ENCODE measurements at places on chromosomes 6 and 20.

- DNase-seq, result no peak
These were observed 7.2 kb downstream of the SAMD3 start for GRCh38 chr6:130215526-130215925.

GRCh38 chr6:106702046-106702445, 72.7 kb downstream of the QRSL1 start:
- no peak for DNase-seq

GRCh38 chr6:163151212-163151611, 263.3 kb upstream of the QKI start:
- no peak for DNase-seq

DNA sequence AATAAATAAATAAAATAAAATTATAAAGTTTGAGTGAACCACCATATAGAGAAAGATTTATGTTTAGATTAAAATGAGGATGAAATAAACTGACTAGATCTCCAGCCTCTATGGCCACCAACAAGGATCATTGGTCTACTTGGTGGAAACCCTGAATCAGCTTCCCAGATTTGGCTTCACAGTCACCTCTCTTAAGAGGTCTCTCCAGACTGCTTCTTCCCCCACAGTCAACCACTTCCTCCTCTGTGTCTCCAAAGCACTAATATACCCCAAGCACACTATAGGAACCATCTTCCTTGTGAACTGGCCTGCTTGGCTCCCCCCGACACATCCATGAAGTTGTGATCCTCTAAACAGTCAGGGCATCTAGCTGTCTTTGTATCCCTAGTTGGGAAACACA, 529.6 kb upstream of the RNF217 start:
- no peak for DNase-seq

GRCh38 chr6:15230827-15231226, 15.0 kb upstream of the JARID2 start:
- DNase-seq, result no peak

DNA sequence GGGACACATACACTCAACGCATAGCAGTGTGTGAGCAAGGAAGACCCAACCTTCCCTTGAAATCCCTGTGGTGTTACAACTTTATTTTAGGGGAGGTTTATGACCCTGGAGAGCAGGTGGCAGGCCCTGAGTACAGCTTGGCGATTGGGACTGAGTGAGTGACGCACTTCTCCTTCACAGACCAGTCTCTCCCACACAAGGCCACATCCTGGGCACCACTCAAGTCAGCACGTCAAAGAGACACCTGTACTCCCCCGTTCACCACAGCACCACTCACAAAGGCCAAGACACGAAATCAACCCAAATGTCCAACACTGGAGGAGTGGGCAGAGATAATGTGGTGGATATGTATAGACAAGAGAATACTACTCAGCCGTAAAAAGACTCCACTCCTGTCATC, 57.0 kb upstream of the FRMD1 start:
- DNase-seq, result no peak

GRCh38 chr6:44806656-44807055, 419.1 kb downstream of the CDC5L start:
- DNase-seq, result no peak

DNA sequence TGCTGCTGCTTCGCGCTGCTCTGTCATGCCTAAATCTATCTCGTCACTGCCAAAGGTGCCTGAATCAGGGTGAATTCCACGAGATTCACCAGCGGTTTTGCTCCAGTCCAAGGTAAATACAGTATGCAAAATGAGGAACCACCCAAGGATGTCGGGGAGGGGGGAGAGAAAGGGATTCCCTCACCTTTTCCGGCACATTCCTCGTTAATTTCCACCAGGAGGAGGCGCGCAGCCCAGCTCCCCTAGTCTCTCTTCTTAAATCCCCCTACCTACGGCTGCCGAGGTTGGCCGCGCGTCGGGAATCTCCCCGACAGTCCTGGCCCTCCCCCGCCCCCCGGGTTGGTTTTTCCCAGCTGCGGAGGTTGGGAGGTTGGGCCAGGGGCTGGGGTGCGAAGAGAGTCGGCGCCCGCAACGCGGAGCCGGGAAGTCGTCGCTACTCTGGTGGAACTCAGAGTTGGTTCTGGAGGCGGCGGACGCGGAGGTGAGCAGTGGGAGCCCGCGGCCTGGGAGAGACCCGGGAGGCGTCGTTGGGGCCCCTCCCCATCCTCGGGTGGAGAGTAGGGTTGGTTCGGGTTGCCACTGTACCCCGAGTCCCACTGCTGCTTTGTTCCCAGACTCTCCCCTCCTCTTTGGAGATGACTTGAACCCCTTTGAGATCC, at the start of gene TPBG:
Gene TPBG (plus strand): TSS at position 390 of the 659 bp plus-strand sequence. CDS start 1,145 bp downstream, outside the sequence.
- DNase-seq, result peak; percentile 69

DNA sequence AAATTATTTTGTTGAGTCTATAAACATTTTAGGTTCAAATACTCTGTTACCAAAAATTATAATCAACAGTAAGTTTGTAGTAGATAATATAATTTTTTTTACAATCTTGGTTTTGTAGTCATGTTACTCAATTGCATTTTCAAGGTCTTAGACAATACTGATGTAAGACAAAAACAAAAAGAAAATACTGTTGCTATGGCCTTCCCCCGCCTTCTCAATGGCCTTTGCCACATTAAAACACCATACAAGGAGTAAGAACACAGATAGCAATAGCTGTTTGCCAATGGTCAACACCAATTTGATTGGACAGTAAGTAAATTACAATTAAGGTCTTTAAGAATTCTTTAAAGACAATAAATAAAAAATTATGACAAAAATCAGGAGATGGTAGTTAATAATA, 450.2 kb downstream of the CDC5L start:
- DNase-seq, result no peak

- DNase-seq, result no peak
These were observed 50.3 kb downstream of the DOP1A start for GRCh38 chr6:83117802-83118201.

- DNase-seq, result peak; percentile 92
These were observed 58.7 kb downstream of the EDN1 start for GRCh38 chr6:12348530-12349511.

DNA sequence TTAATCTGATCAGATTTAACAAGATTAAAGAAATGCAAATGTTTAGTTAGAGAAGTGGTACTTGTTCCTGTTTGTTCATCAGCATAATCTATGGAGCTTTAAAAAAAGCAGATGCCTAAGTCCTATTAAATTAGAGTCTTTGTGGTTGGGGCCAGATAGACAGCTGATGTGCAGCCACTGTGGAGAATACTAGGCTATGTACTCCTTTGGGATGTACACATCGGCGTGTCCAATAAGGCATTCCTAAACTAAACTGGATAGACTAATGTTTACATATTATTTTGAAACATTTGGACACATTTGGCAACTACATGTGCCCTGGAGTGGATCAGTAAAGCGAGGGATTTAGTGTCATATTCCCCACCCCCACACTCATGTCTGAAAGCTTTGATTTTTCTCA, 459.5 kb downstream of the LMBRD1 start:
- DNase-seq, result no peak

DNA sequence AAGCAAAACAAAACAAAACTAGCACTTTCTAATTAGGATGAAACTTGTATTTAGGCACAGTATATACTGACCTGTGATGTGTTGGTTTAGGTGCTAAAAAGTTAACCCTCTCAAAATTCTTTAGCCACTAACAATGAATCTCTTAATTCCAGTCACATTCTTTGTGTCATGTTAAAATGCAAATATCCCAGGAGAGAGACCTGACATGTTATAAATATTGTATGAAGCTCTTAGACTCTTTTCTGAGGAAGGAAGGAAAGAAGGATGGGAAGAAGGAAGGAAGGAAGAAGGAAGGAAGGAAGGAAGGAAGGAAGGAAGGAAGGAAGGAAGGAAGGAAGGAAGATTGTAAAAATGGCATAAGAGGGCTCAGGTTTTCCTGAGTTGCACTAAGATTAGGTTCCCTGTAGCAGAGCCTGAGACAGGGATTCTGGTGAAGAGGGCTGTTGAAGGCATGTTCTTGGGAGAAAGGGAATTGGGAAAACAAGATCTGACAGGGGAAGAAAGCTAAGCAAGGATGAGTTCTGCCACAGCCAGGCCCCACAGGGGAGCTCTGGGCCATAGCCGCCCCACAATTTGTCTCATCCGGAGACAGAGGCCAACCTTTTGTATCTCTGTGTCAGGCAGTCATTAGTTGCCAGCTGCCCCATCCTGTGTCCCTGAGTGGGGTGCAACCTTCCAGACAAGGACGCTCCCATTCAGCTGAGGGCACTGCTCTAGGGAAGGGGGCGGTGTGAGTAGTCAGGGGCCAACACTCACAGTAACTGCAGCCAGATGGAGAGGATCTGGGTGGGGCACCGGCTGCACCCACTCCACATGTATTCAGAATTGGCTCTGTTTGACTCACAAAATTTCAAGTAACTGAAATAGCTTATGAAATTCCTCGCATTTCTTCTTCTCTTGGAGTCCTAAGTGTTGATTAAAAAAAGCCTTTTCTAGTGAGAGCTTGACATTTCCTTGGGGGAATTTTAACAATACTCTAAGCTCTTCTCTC, 189.3 kb upstream of the ARG1 start:
- DNase-seq, result no peak

DNA sequence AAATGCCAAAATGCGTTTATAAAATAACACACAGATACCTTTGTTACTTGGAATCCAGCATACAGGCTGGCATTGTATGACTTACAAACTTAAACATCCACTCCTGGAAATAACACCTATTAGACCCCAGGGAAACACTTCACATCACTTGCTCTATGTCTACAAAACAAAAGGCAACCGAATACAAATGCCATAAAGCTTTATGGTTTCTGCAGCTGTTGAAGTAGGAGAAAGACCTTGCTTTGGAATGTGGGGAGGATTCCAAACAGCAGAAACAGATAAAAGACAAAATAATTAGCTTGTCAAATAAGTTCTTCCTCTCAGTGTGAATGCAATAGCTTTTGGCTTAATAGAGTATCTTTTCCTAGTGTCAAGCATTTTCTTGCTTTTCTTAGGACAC, 9.8 kb upstream of the AMD1 start:
- no peak for DNase-seq

DNA sequence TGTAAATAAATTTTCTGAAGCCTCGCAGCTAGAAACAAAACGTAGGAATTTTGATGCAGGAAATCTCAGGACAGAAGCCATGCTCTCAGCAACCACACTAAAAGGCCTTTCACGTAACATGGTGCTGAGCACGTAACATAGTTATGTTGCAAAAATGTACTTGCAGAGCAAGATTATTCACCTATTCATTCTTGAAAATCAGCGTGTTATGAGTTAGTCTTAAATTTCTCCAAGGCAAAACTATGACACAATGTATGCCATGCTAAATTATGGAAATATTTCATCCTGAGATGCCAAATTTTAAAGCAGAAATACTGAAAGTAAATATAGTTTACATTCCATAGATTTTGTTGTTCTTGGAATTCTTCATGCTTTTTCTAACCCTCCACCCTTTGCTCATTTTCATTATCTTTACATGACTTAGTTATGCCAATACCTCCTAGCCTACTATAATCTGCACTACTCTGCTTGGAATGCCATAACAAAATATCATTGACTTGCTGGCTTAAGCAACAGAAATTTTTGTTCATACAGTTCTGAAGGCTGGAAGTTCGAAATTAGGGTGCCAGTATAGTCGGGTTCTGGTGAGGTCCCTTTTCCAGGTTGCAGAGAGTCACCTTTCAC, 179.8 kb upstream of the BMP5 start:
- no peak for DNase-seq

DNA sequence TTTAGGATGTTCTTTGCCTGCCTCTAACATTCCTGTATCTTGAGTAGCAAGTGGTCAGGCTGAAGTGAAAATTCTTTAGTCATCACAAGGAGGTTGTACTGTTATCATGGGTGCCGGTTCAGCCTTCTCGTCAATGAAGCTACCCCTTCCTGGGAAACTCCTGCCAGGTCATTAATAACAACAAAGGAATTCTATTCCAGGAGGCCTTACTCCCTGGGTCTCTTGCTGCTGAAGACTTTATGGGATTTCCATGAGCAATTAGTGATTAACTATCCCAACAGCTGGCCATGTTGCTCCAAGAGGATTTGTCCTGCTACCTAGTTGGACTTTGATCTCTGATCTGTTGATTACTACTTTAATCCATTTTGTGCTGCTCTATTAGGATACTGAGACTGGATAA, 62.7 kb upstream of the ELOVL5 start:
- DNase-seq, result no peak

DNA sequence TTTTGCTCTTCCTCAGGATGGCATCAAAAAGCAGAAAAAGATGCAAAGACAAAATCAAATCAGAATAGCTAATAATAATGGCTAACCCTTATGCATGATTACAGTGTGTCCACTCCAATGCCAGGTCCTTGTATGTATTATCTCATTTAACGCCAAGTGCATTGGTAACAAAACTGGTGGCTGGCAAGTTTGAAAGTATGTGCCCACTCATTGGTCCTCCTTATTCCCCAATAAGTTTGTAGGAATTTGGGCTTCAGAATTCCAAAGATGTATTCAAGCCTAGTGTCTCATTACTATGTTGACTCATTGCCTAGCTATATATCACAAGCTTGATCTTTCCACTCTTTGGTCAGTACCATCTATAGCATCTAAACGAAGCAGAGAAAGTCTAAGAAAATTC, 196.6 kb downstream of the GJA10 start:
- no peak for DNase-seq

DNA sequence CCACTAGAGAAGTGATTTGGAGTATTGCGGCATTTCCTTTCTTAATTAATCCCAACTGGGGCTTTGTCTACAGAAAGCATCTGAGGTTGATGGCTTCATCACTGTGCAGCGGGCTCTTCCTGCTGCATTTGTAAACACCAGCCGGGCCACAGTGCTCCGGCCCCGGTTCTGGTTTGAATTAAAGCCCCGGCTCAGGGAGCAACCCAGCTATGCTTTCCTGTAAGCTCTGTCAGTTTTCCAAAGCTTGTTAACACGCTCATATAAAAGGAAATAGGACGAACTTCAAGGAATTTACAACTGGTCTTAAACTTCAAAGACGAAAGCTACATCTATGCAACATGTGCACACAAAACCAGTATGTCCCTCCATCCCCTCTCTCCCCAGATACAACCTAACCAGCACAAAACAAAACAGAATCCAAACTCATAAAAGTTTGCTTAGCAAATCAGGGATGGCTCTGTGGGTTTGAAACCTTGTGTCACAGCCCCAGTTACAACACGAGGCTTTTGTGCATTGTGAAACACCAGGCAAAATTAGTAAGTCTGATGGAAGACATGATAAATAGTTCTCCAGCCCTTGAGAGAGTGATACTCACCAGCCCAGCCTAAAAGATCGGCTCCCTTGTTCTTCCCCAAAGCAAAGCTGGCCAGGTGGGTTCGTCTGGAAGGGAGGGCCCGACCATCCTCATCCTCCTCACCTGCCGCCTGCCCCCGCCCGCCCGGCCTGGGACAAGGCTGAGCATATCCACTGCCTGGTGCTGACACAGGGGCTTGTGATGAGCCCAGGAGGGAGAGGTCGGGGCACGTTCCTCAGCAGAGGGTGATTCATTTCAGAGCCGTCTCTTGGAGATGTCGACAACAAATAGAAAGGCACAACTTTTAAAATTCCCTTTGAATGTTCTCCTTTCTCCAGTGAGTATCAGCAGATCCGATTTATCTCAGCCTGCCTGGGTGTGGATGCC, 197.9 kb downstream of the TFAP2C start:
- no peak for DNase-seq

DNA sequence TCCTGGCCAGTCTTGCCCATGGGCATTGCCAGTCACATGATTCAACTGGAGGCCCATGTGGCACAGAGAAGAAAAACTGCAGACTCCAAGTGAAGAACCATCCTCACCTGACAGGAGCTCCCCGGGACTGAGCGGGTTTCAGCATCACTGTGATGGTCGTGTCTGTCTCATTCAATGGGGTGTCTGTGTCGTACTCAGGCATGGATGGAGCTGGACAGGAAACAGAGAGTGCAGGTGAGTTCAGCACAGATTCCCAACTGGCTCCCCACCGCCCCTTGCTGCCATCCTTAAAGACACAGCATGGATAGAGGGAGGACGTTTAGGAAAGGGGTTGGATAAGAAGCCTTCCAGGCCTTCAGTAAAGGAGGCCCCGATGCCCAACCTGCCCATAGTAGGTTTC, 732.3 kb upstream of the CHD6 start:
- DNase-seq, result no peak
